Activated T-helper 1 cell treated with anti-CD3 and anti-CD28 coated beads, Interleukin-2, amount 50 U/mL, for 16 hours (primary cell): ENCODE measurements at places on chromosomes 5 and 9.

DNA sequence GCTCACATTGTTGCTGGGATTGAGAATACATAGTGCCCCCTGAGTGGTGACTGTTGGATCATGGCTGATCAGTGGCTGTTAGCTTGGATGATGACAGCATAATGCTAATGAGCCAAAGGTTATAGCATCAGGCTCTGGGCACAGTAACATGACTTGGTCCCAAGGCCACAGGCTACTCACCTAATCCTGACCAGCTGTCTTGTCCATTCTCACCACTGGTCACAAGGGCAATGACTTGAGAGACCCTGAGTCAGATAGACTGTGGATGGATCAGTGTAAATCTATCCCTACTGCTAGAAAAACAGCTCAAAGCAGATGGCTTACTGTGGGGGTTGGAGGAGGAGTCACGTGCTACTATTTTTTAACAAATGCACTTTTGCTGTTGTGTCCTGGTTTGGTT lies 74.7 kb downstream of the AOPEP start:
- no peak for DNase-seq

GRCh38 chr9:125172031-125172755 lies 17.4 kb downstream of the PPP6C start:
- no peak for DNase-seq

- no peak for DNase-seq
Measured at GRCh38 chr5:119873611-119874010, 244.3 kb downstream of the FAM170A start.

GRCh38 chr5:103669615-103670014 lies 107.0 kb upstream of the NUDT12 start:
- DNase-seq: no peak
